Neural crest cell (in vitro differentiated cells): ENCODE measurements at places on chromosomes 13 and 19.

DNA sequence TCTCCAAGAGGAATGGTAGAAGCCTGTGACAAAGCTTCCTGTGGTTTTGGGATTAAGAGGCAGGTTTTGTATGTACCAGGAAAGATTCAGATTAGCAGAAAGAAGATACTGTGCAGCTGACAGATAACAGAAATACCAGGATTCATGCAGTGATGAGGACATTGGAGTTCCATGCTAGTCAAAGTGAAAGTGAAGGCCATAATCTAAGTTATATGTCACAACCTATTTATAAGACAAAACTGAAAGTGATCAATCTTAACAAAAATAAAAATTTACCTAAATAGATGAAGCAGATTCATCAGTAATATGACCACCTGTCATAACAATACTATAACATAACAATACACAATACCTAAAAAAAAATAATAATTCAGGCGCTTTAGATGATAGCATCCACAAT lies 1305.2 kb upstream of the PCDH9 start:
- DNase-seq, result no peak

- no peak for DNase-seq
Measured at GRCh38 chr19:30634131-30634830, 262.1 kb downstream of the ZNF536 start.

- no peak for DNase-seq
Measured at GRCh38 chr19:32543115-32543900, 37.7 kb upstream of the PDCD5 start.

DNA sequence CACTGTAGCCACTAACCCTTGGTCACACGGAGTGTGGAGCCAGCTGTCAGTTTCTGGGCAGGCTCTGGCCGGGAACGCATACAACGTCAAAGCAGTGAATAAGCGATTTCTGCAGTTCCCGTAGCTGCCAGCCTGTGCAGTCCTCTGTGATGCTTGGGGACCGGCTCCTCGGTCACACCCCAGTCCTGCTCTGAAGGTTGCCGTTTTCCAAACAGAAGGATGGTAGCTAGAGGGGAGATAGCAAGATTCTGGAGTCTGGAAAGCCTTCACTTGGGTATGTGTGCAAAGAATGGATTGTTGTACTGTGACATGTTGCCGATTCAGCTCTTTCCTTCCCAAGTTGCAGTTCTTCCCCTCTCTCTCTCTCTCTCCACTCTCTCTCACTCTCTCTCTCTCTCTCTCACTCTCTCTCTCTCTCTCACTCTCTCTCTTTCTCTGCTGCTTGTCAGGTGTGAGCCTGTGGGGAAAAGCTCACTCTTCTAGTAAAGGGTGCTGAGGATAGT lies 38.7 kb upstream of the C1QTNF9 start:
- peak; percentile 39 for DNase-seq

- no peak for DNase-seq
Measured at GRCh38 chr13:72875233-72875632, 93.3 kb downstream of the PIBF1 start.

DNA sequence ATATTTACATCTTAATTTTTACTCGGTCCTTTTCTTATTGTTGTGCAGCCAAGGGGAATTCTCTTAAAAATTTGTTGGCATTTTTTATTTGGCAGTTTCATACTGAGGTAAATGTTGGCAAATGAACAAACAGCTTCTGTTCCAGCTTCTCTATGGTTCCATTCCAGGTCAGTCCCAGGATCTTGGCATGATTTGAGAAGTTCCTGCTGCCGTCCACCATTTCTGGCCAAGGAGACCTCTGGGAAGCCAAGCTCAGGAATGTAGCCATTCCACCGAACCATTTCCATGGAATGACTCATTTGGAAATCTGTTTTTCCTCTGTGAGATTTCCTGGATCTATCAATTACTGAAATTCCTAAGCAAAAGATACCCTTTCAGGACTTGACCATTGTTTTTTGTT lies 43.9 kb downstream of the SLC10A2 start:
- no peak for DNase-seq

DNA sequence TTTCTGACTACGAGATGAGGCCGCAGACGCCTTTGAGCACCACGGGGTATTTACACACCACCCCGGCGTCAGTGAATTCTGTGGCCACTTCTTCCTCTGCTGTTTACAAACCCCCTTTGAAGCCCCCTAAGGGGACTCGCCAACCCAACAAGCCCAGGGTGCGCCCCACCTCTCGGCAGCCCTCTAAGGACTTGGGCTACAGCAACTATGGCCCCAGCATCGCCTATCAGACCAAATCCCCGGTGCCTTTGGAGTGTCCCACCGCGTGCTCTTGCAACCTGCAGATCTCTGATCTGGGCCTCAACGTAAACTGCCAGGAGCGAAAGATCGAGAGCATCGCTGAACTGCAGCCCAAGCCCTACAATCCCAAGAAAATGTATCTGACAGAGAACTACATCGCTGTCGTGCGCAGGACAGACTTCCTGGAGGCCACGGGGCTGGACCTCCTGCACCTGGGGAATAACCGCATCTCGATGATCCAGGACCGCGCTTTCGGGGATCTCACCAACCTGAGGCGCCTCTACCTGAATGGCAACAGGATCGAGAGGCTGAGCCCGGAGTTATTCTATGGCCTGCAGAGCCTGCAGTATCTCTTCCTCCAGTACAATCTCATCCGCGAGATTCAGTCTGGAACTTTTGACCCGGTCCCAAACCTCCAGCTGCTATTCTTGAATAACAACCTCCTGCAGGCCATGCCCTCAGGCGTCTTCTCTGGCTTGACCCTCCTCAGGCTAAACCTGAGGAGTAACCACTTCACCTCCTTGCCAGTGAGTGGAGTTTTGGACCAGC lies 5.3 kb downstream of the SLITRK5 start:
- DNase-seq, result no peak

DNA sequence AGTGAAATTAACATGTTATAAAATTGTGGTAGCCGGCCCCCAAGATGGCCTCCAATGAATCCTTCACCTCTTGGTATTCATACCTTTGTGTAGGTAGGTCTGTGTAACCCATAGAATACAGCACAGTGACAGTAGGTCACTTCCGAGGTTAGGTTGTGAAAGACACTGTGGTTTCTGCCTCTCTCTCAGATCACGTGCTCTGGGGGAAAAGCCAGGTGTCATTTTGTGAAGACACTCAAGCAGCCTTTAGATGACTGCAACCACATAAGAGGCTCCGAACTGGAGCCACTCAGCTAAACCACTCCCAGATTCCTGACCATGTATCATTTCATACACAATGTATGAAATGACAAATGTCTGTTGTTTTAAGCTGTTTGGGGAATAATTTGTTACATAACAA lies 9.8 kb upstream of the USPL1 start:
- no peak for DNase-seq

DNA sequence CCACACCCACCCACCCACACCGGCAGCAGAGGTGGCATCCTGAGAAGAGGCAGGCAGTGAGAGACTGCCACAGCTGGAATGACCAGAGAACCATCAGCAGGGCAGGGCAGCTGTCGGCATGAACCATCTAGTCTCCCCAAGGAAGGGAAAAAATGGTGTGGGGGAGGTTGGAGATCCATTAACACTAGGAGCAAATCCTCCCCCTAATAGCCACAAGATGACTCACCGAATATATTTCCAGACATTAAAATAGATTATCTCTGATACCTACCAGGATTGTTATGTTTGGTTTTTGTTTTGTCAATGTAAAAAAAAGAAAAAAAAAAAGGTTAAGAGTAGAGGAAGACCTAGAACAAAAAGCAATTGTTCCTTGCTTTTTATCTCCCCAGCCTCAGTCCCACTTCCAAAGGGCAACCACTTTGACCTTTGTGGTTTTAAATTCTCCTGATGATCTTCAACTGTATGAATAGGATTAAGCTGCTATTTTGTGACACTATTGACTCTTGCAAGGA lies 34.2 kb downstream of the THSD1 start:
- DNase-seq, result no peak

DNA sequence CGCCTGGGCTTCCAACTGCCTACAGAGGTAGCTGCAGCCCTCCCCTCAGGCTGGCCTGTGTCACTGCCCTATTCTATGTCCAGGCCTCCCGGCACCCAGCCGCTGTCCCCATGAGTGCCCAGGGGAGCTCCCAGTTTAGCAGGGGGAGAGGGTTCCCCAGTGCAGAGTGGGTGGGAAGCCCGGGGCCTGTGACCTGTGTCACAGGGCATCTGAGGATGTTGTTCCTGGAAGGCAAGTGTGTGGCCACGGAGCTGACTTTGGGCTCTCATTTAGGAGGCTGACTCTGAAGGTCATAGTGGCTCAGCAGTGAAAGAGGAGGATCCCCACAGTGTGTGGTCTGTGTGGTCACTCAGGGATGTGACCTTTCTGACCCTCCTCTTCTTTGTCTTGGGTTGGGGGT lies 25.1 kb downstream of the PPP1R37 start:
- DNase-seq, result no peak

DNA sequence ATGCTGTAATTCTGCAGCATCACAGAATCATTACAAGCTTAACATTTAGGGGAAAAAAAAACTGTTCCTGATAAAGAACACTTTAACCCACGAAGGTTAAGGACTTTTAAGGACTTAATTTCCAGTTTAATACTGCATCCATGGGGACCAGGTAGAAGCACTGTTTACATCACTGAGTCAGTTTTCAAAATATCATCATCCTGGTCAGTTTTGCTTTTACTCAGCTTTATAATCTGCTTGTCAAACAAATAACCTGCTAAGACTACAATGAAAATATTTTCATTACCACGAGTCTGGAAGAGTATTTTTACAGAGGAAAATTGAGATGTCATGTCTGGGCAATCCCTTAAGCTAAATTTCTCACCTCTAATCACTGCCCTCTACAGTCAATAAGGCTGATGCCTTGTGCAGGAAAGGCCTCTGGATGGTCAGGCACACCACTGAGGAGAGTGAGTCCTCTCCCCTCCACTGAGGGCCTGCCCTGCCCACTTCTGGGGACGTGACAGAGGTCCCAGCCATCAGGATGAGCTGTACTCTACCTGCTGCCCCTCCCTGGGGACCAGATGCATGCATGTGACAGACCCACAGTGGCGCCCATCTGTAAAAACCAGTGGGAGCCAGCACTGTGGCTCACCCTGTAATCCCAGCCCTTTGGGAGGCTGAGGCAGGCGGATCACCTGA lies 31.0 kb downstream of the FOXO1 start:
- DNase-seq, result no peak

- no peak for DNase-seq
Measured at GRCh38 chr13:39251340-39251739, 213.1 kb downstream of the NHLRC3 start.

- DNase-seq, result no peak
Measured at GRCh38 chr19:11279505-11280236, 16.3 kb upstream of the TSPAN16 start.

DNA sequence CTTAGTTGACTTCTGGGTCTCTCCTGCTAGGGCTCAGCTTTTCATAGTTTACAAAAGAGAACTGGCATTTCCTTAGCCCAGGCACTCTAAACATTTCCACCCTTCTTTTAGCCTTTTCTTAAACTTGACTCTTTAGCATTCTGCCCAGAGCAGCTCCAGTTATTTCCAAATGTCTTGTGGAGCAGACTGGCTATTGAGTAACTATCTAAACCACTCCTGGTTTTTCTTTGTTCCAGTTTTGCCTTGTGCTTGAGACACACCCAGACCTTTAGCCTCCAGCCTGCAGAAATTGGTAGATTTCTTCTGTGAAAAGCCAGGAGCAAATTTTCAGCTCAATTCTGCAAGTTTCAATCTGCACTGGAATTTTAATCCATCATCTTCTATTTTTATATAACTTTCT lies 1813.1 kb downstream of the OLFM4 start:
- DNase-seq, result no peak

DNA sequence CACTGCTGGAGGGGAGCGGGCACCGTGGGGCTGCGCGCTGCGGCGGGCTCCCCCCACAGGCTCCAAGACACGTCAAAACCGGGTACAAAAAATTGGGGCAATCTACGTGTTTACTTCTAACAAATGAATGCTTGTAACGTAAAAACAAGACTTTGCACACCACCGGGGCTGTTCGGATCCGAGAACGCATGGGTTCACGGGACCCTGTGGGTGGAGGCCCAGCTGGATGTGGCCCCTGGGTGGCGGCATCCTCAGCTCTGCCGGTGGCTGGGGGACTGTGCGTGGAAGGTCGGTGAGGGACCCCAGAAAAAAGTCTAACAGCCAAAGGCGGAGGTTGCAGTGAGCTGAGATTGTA lies 10.3 kb upstream of the SLC7A10 start:
- no peak for DNase-seq

DNA sequence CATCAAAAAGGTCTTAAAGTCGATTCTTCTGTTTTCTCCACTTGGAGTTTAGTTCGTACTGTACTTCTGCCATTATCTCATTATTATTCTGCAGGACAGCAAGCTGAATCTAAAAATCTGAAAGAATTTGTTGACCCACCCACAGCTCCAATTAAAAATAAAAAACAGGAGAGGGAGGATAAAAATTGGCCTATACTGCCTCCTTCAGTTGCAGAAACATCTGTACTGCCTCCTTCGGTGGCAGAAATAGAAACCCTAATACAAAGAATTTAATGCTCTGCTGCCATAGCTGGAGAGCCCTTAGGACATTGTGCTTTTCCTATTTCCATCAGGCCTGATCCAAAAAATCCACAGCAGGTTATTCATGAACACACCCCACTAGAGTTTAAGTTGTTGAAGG lies 9.8 kb downstream of the ZNF350 start:
- no peak for DNase-seq

- no peak for DNase-seq
Measured at GRCh38 chr19:19459073-19459472, 53.6 kb downstream of the GATAD2A start.

DNA sequence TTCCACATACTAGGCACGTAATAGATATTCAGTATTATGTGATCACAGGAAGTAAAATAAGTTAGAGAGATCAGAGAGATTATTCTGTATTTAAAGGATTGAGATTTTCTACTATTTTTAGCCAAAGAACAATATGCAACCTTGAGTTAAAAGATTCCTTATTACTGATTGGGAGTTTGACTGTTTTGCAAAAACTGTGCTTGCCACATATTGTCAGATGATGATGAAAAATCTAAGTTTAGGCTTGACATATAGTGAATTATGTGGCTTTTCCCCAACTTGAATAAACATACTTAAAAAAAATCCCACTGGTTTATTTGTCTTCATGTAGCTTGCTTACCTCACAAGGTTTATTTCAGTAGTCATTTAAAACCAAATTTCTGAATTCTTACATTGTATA lies 194.4 kb downstream of the KCNRG start:
- no peak for DNase-seq

DNA sequence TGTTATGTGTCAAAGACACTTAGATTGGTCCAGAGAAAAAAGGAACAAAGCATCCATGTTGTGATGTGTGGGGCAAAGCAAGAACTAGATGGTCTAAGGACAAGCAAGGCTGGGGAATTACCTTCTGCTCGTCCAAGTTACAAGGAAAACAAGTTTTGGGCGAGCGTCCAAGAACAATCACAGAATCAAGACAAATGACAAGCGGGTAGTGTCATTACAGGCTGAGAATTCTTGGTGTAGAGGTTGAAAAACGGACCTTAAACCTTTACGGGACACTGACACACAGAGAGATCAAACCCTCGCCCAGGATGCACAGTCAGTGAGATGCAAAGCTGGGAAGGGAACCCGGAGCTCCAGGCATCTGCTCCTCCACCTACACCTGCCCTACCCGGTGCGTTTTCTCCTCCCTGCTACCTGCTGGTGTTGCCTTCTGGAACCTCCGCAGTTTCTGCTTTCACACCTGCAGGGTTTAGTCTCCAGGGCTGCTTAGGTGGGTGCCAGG lies 515 bp upstream of the ZNF324B start:
- no peak for DNase-seq
